Small intestine (tissue), 16 donors: ENCODE measurements at places on chromosomes 6 and 20.

DNA sequence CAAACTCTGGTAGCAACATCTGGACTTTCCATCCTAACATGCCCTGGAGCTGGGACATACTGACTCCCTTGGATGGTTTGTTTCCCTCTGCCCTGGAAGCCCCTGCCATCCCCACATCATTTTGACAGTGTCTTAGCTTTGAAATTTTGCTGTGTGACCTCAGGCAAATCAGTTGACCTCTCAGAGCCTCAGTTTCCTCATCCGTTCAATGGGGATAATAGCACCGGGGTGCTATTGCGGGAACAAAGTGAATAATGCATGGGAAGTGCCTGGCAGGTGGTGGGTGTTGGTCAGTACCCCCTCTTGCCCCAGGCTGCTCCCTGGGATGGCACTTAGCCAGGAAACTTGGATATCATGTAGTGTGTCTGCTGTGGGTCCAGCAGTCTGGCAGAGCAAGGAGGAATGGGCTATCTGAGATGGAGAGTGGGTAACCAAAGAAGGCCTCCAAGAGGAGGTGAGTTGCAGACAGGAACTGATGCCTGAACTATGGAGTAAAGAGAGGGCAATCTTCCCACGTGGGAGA is 88.6 kb downstream of the MRPL14 start:
- H3K27me3 ChIP-seq = no peaks in the 10 kb centered on the region
- peaks cover 3% of the 10 kb centered on the region for H3K36me3 ChIP-seq
- no peak overlapping the region for H3K4me3 ChIP-seq

DNA sequence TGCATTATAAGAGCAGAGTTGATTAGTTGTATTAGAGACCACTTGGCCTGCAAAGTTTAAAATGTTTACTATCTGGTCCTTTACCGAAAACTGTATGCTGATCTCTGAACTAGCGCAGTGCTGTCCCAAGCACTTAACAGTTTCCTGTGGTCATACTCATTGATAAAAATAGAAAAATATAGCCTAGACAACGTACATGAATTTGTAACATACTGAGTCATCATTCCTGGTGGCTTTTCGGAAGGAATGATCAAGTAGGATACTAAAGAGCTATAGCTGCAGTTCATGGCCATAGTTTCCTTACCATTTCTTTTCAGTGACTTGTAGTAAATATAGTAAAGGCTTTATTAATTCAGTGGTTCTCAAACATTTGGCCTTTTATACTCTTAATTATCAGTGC is 18.4 kb downstream of the TTK start:
- no peaks in the 10 kb centered on the region for H3K27me3 ChIP-seq
- H3K27ac ChIP-seq = no peak overlapping the region

- no peak overlapping the region for H3K27ac ChIP-seq
- no peaks in the 10 kb centered on the region for H3K27me3 ChIP-seq
- no peaks in the 10 kb centered on the region for H3K4me1 ChIP-seq
- no peak overlapping the region for H3K4me3 ChIP-seq
- DNase-seq = no peak
These were observed 5.6 kb upstream of the FAM50B start for GRCh38 chr6:3843379-3844096.

GRCh38 chr6:28251661-28252008 is 434 bp downstream of the ZKSCAN4 start:
- H3K4me3 ChIP-seq = peak overlapping the region; percentile 87
- no peaks in the 10 kb centered on the region for H3K36me3 ChIP-seq
- H3K4me1 ChIP-seq = peaks cover 7% of the 10 kb centered on the region
- no peak overlapping the region for H3K27ac ChIP-seq

GRCh38 chr20:33644313-33645071 is 17.6 kb upstream of the C20orf144 start:
- H3K4me3 ChIP-seq = no peak overlapping the region
- H3K27ac ChIP-seq = no peak overlapping the region
- no peaks in the 10 kb centered on the region for H3K4me1 ChIP-seq
- peaks cover 14% of the 10 kb centered on the region for H3K36me3 ChIP-seq

DNA sequence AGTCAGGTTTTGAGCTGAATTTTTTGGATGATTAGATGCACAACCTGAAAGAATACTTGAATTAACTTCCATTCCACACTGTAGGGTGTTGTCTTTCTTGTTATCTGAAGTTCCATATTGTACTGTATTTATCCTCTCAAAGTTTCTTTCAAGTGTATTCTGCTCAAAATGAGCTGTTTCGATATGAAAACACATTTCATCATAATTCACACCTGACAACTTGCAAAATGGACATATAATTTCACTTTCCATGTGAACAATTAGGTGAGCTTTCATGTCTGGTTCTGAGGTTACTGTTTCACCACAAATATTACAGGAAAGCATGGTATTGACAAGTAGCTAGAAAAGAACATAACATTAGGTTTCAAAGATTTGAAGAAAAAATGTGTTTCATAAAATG is 1.7 kb downstream of the ZUP1 start:
- H3K4me3 ChIP-seq = no peak overlapping the region
- no peaks in the 10 kb centered on the region for H3K27me3 ChIP-seq
- peaks cover 3% of the 10 kb centered on the region for H3K4me1 ChIP-seq
- DNase-seq = no peak

GRCh38 chr6:124567401-124567800 is 394.8 kb upstream of the RNF217 start:
- no peaks in the 10 kb centered on the region for H3K4me1 ChIP-seq
- H3K27me3 ChIP-seq = no peaks in the 10 kb centered on the region
- no peak overlapping the region for H3K4me3 ChIP-seq
- no peaks in the 10 kb centered on the region for H3K36me3 ChIP-seq
- no peak for DNase-seq

- no peaks in the 10 kb centered on the region for H3K27me3 ChIP-seq
- no peak overlapping the region for H3K27ac ChIP-seq
- H3K4me1 ChIP-seq = no peaks in the 10 kb centered on the region
- H3K4me3 ChIP-seq = no peak overlapping the region
- DNase-seq = no peak
These were observed 98.0 kb upstream of the FAM8A1 start for GRCh38 chr6:17501982-17502704.

GRCh38 chr6:122238861-122239260 is 160.6 kb upstream of the HSF2 start:
- H3K36me3 ChIP-seq = no peaks in the 10 kb centered on the region
- no peaks in the 10 kb centered on the region for H3K27me3 ChIP-seq
- DNase-seq = no peak
- H3K27ac ChIP-seq = no peak overlapping the region
- H3K4me3 ChIP-seq = no peak overlapping the region

DNA sequence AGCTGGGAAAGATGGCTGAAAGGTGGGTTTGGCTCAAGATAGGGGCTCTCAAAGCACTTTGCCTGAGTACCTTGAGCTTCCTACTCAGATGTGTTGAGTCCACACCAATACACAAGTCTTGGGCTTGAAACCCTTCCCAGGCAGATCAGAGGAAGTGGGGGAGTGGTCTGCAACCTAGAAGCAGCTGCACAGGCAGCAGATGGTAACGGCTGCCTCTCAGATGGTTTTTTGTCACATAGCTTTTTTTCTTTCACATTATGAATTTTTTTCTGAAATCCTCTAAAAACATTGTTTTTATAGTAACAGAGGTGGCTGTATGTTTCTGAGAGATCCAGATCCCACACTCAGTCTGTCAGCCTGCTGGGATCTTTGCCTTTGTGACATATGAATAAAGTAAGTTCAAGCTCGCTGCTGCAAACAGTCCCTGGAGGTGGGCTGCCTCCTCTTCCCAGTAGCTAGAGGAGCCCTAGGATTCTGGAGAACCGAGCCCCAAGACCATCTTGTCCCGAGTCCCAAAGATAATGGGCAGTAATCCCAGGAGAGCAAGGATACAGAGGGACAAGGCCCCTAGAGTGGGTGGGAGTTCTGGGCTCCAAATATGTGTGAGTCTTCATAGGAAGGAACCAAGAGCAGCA is 97.1 kb upstream of the TOP1 start:
- no peak overlapping the region for H3K27ac ChIP-seq
- no peak overlapping the region for H3K4me3 ChIP-seq
- no peaks in the 10 kb centered on the region for H3K27me3 ChIP-seq
- H3K36me3 ChIP-seq = no peaks in the 10 kb centered on the region
- no peak for DNase-seq

DNA sequence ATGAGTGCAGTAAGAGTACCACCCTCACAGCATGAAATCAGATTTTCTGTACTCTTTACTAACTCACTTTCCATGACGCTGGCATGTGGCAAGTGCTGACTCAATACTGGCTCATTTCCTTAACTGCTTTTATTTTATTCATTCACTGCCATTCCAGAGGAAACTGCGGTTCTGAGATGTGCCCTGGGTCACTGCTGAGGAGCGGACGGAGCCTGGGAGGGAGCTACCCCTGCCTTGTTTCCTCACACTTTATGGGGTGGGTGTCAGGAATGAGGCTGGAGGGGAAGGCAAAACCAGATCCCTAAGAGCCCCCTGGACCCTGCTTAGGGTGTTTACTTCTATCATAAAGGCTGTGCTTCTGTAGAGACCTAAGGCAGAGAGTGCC is 14.4 kb downstream of the NT5E start:
- H3K4me1 ChIP-seq = peaks cover 2% of the 10 kb centered on the region
- no peaks in the 10 kb centered on the region for H3K27me3 ChIP-seq
- peaks cover 2% of the 10 kb centered on the region for H3K36me3 ChIP-seq

DNA sequence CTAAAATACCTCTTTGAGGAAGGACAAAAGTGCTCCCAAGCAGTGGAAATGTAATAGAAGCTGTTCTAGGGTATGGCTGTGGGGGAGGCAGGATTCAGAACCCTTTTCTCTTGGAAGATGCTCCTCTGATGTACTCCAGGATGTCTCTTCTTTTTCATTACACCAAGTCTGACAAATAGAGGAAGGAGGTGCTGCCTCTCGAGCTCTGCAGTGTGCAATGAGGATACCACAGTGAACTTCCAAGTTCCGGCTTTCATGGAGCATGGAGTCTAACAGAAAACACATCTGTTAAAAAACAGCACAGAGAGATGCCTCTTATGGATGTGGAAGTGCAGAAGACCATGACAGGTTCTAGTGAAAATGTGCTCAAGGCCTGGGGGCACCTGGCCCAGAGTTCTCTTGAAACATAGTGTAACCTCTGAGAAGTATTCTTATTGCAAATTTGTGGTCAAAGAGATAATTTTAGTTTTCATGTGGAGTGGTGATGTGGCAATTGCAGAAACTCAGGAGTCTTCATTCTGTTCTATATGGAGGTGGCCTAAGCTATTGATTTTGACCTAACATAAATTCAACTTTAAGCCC is 362.0 kb upstream of the CITED2 start:
- H3K4me3 ChIP-seq = no peak overlapping the region
- H3K27me3 ChIP-seq = no peaks in the 10 kb centered on the region
- H3K27ac ChIP-seq = no peak overlapping the region
- no peaks in the 10 kb centered on the region for H3K4me1 ChIP-seq

- H3K27ac ChIP-seq = peak overlapping the region; percentile 4
- no peak overlapping the region for H3K4me3 ChIP-seq
- H3K36me3 ChIP-seq = no peaks in the 10 kb centered on the region
- H3K27me3 ChIP-seq = no peaks in the 10 kb centered on the region
These were observed 14.3 kb downstream of the ID4 start for GRCh38 chr6:19851241-19852089.

DNA sequence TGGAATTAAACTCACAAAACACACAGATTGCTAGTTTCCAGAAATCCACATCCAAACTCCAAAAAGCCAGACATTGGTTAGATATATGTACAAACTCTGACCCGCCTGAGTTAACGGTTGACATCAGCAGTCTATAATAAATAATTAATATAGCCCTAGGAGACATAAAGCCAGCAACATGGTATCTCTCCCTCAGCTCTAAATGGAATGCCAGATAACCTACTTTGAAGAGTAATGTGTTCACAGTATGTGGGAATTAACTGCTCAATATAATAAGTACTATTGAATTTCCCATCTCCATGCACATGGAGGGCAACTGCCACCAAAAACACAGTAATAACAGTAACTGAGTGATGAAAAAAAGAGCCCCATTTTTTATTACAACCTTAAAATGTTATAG is 383.2 kb downstream of the CD83 start:
- no peaks in the 10 kb centered on the region for H3K27me3 ChIP-seq
- H3K4me1 ChIP-seq = no peaks in the 10 kb centered on the region

- no peaks in the 10 kb centered on the region for H3K4me1 ChIP-seq
- no peak for DNase-seq
- peaks cover 2% of the 10 kb centered on the region for H3K36me3 ChIP-seq
- H3K27ac ChIP-seq = no peak overlapping the region
- no peaks in the 10 kb centered on the region for H3K27me3 ChIP-seq
- no peak overlapping the region for H3K4me3 ChIP-seq
These were observed 77.0 kb downstream of the RNF144B start for GRCh38 chr6:18464176-18464575.

- no peaks in the 10 kb centered on the region for H3K27me3 ChIP-seq
- H3K4me3 ChIP-seq = no peak overlapping the region
- H3K4me1 ChIP-seq = no peaks in the 10 kb centered on the region
- H3K27ac ChIP-seq = peak overlapping the region; percentile 52
- peak; percentile 2 for DNase-seq
These were observed 9.3 kb downstream of the CYP21A2 start for GRCh38 chr6:32047539-32047854.

- no peaks in the 10 kb centered on the region for H3K4me1 ChIP-seq
- H3K27ac ChIP-seq = no peak overlapping the region
- no peak overlapping the region for H3K4me3 ChIP-seq
- no peak for DNase-seq
- no peaks in the 10 kb centered on the region for H3K27me3 ChIP-seq
- no peaks in the 10 kb centered on the region for H3K36me3 ChIP-seq
These were observed 52.3 kb downstream of the SLC22A3 start for GRCh38 chr6:160400446-160400845.

- H3K27ac ChIP-seq = no peak overlapping the region
- no peaks in the 10 kb centered on the region for H3K27me3 ChIP-seq
- no peak overlapping the region for H3K4me3 ChIP-seq
- DNase-seq = no peak
- no peaks in the 10 kb centered on the region for H3K36me3 ChIP-seq
These were observed 77.7 kb upstream of the CLDN20 start for GRCh38 chr6:155186052-155186658.

- no peaks in the 10 kb centered on the region for H3K27me3 ChIP-seq
- peaks cover 7% of the 10 kb centered on the region for H3K4me1 ChIP-seq
- H3K4me3 ChIP-seq = no peak overlapping the region
- no peak overlapping the region for H3K27ac ChIP-seq
- DNase-seq = no peak
These were observed 72.2 kb downstream of the SGK1 start for GRCh38 chr6:134245706-134246105.

- H3K4me1 ChIP-seq = no peaks in the 10 kb centered on the region
- no peaks in the 10 kb centered on the region for H3K27me3 ChIP-seq
- no peak overlapping the region for H3K4me3 ChIP-seq
- no peaks in the 10 kb centered on the region for H3K36me3 ChIP-seq
These were observed 264.1 kb upstream of the RIN2 start for GRCh38 chr20:19493794-19494495.

DNA sequence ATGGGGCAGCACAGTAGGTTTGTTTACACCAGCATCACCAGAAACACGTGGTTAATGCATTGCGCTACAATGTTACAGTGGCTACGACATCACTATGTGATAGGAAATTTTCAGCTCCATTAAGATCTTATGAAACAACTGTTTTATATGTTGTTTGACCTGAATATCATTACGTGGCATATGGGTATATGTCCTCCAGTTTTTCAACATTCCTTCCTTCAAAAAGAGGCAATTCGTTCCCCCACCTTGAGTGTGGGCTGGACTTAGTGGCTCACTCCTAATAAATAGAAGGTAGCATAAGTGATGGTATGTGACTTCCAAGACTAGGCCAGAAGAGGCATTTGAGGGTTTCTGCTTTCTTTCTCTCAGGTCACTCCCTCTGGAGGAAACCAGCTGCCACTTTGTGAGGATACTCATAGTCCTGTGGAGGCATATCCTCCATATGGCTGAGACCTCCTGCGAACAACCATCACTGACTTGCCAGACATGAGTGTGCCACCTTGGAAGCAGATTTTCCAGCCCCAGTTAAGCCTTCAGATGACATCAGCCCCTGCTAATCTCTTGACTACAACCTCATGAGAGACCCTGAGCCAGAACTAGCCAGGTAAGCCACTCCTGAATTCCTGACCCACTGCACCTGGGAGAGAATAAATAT is 2.3 kb upstream of the TRAM2 start:
- no peak overlapping the region for H3K27ac ChIP-seq
- H3K4me3 ChIP-seq = no peak overlapping the region
- peaks cover 2% of the 10 kb centered on the region for H3K4me1 ChIP-seq
- H3K36me3 ChIP-seq = peaks cover 15% of the 10 kb centered on the region
